ENCODE measurements at places on chromosomes 5 and 9.

- no peak for DNase-seq
Measured at GRCh38 chr5:156824800-156825199, 25.3 kb upstream of the PPP1R2B start.

DNA sequence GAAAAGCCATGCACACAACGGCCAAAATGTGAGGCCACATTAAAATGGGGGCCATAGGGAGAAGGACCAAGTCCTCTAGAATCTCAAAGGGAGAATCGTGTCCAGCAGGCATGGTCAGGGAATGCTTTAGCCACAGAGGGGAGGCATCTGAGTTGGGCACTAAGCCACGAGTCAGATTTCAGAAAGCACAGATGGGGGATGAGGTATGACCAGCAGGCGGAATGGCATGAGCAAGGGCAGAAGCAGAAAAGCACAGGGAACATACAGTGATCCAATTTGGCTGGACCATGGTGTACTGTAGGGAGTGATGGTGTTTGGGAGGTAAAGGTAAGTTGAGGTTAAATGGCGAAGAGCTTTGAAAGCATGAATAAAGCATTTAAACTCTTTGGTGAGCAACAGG, 214.6 kb downstream of the TLE1 start:
- no peak for DNase-seq

GRCh38 chr9:75683591-75683990, 206.9 kb upstream of the PCSK5 start:
- DNase-seq, result no peak

DNA sequence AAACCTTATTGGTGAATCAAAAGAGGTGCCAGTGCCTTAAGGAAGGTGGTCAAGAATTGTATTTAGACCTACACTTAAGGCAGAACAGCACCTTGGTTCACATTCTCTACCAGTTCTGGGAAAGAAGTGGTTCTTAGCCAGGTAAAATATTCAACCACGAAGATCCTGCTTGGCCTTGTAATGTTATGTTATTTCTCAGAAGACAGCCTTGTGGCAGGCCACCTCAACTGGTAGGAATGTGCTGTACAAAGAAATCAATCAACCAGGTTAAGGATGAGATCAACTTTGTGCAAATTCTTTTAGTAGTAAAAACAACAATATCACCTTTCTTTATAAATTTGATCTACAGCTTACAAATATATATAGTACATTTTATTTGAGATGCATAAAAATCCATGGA, 246.8 kb downstream of the ARRDC3 start:
- DNase-seq, result no peak

- no peak for DNase-seq
Measured at GRCh38 chr5:116626272-116626723, 51.7 kb upstream of the SEMA6A start.

DNA sequence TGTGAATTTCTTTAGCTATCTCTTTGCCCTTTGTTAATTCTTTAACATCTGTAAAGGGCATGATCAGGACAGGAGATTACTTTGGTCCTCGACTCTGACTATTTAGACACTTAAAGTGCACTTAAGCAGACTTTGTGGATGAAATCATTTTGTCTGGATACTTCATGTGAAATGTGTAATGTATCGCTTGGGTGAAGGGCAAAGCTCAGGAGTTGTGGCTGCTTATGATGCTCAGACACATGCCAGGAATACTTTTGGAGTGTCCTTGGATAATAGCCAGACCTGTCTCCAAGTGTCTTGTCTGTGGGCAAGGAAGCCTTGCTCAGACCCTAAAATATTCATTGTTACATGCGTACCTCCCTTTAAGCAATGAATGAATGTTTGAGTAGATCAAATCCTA, 87.8 kb downstream of the RAI14 start:
- DNase-seq, result no peak

DNA sequence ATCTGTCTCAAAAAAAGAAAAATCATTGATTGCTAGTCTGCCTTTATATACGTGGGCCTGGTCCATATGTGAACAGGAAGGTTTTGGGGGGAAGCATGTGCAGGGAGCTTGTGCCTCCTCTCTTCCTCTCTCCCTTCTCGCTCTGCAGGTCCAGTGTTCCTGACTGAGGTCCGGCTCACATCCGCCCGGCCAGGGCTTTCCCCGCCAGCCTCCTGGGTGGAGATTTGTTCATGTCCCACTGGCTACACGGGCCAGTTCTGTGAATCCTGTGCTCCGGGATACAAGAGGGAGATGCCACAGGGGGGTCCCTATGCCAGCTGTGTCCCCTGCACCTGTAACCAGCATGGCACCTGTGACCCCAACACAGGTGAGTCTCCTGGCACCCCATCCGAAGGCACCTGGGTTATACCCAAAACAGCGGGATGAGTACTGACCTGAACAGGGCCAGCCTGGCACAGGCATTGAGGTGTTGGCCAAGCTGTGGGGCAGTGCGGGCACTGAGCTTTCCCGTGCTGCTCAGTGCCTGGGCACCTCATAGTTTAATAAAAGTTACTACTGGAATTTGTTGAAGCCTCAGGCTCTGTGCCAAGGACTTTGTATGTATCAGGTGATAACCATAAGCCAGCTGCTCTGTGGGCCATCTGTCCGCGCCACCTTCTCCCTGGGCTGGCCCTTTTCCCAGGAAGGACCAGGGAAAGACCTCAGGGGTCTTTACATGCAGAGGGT, 39.4 kb upstream of the AIF1L start:
- DNase-seq, result no peak

DNA sequence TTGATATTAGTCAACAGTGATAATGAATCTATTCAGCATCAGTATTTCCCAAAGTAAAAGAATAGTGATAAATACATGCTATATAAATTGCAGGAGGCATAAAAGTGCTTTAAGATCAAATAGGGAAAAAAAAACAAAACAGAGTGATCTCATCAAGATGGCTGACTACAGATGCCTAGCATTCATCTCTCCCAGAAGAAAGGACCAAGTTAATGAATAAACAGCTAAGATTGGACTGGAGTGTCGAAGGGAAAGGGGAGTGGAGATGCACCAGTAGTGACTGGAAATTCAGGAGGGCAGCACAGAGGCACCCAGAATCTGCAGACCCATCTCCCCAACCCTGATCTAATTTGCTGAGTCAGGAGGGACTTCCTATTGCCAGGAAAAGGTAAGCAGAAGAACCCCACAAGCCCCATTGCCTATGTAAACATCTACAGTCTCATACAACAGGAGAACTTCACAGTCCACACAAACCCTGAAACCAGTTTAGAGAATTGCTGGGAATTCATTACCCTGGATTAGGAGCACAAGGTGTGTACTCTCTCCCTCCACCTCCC, 699.4 kb downstream of the PTPRD start:
- DNase-seq, result no peak

GRCh38 chr5:149219584-149219983, 52.1 kb upstream of the AFAP1L1 start:
- no peak for DNase-seq

DNA sequence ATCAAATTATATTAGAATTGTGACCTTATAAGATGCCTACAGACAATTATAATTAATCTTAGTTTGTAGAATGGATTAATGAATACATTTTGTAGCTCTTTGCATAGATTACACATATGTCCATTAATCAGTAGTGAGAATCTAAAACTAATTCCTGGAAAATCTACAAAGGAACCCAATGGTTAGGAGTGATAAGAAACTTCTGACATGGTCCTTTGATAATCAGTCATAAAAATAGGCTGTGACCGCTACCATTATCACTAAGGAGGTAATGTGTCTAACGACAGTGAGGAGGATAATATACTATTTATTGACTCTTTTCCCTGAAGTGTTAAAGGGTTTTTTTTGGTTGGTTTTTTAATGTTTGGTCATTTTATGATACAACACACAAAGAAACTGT, 46.6 kb downstream of the BNC2 start:
- no peak for DNase-seq

DNA sequence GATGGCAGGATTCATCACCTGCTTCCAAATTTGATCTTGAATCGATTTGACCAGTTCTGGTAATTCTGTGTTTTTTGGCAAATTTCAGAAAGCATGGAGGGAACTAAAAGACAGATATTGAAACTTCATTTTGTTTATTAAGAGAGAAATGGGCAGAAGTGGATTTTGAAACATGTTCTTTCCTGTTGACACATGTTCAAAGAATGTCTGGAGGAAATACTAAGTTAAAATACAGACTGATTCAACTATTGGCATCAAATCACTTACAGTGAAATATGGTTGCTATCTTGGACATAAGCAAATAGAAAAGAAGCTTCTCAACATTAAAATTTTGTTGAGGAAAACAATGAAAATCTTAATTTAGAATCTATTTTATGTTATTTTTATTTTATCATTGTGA, 19.3 kb upstream of the GZMK start:
- DNase-seq, result no peak

GRCh38 chr9:83636813-83637212, 13.9 kb downstream of the IDNK start:
- no peak for DNase-seq

DNA sequence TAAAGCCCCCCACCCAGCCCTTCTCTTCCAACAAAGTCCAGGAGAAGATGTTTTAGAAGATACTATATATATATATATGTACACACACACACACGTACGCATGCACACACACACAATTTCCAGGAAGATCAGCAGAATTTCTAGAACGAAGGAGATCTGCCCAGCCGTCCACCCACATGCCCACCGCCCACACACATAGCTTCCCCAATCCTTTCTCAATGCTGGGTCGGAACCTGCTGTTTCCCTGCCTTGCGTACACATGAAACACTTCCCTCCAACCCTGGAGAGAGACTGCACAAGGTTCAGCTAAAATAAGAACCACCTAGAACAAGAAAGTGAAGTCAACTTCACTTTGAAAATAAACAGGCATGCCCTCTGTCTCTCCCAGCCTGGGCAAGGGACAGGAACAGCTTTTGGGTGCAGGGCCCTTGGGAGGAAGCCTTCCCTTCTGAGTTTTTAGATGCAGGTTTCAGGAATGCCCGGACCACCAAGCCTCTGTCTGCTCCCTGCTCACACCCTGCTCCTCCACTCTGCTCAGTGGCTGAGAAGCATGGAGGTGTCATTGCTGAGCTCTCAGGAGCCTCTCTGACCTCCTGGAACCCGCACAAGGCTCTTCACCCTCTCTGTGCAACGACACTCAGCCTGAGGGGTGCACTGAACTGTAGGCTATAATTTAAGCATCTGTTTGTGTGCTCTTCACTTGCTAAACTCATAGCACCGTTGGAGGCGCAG, 149.4 kb downstream of the C5orf15 start:
- DNase-seq, result no peak

- DNase-seq, result no peak
Measured at GRCh38 chr5:24606971-24607370, 37.8 kb downstream of the CDH10 start.

DNA sequence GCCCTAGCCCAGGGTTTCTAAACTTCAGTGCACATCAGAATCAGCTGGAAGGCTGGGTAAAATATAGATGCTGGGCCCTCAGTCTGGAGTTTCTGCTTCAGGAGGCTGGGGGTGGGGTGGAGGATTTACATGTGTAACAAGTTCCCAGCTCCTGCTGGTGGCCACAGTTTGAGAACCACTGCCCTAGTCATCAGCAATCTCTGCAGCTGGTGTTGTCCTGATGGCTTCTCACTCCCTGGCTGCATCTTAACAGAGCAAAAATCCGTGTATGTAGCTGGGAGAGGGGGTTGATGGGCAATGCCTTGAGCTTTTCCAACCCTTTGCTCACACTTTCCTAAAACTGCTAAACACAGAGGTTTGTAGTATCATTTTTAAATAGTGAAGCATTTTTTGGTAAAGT, 186.0 kb upstream of the KLF9 start:
- no peak for DNase-seq

DNA sequence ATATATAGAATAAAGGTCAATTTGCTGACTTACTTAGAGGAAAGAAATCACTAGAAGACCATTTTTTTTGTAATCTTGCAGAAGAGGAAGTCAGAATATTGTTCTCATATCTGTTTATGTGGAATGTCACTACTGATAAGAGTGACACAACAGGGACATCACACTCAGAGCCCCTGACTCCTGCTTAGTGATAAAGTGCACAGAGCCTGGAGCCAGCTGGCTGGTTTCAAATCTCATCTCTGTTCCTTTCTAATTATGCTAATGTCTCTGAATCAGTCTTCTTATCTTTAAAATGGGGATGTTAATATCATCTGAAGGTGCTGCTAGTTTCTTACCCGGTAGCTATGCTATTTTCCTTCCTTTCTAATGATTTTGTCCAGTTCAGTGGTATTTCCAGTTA, 58.6 kb upstream of the LIFR start:
- DNase-seq, result no peak

GRCh38 chr9:32581512-32582143, 8.7 kb upstream of the NDUFB6 start:
- DNase-seq, result no peak

DNA sequence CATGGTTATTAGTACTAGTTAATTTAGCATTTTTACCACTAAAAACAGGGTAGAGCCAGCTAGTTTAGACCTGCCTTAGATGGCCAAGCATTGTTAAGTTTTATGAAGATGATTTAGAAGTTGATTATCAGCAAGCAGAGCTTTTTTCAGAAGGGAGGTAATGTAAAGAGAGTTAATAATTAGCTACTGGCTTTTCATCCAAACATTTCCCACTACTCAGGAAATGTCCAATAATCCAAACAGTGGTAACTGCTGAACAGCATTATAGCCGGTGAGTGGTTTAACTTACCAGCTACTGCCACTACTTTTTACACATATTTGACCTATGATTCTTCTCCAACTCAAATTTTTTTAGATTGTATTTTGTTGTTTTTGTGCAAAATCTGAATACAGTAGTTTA, 1.7 kb downstream of the ITGA1 start:
- DNase-seq, result no peak

DNA sequence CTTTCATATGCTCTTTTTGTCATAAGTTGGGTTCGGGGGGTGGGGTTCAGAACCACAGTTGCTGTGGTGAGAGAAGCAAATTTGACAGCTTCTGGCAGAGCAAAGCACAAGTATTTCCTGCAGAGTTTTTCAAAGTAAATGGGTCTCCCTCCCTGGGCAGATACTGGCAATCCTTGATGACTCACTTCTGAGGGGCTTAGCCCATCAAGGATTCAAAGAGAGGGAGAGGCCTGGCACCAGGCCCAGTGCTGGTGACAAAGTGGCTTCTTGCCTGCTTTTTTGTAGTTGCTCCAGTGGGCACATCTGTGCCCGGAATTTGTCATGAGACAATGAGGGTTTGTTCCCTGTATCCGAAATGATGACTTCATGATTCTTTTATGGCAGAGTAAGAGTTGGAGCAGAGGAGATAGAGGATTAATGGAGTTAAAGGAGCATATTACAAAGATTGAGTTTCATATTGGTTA, 46.6 kb upstream of the TNC start:
- DNase-seq, result no peak

GRCh38 chr5:149216496-149216895, 55.2 kb upstream of the AFAP1L1 start:
- DNase-seq, result no peak

Data from stimulated activated CD8-positive, alpha-beta memory T cell treated with anti-CD3 and anti-CD28 coated beads, Interleukin-4, amount 100 ng/mL, for 1 hour (primary cell).